ENCODE measurements at places on chromosomes 3 and 15.

- no peak for DNase-seq
Observed at GRCh38 chr3:129575233-129575996, 31.1 kb downstream of the PLXND1 start.

DNA sequence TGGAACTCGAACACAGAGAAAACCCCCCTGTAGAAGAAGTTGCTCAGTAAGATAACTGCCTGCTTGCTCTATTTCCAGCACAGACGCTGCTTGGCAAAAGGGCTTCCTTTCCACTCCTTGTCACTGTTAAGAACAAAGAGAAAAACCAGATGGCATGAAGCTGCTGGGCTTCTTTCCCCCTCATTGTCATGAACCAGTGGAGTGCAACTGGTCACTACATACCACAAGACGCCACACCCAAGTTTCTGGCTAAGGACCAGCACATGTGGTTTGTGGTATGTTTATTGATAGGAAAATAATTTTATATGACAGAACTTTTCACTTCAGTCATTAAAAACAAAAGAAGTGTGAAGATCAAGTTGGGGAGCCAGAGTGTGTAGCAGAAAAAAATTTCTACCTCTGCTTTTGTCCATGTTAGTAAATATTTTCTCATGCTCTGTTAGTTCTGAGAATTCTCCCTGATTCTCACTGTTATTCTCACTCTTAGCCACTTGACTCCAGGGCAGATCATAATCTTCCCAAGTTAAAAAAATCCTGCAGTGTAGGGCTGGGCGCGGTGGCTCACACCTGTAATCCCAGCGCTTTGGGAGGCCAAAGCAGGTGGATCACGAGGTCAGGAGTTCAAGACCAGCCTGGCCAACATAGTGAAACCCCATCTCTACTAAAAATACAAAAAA, 37.9 kb downstream of the CLK3 start:
- no peak for DNase-seq

- no peak for DNase-seq
Observed at GRCh38 chr3:100333970-100334487, 528 bp upstream of the NIT2 start.

DNA sequence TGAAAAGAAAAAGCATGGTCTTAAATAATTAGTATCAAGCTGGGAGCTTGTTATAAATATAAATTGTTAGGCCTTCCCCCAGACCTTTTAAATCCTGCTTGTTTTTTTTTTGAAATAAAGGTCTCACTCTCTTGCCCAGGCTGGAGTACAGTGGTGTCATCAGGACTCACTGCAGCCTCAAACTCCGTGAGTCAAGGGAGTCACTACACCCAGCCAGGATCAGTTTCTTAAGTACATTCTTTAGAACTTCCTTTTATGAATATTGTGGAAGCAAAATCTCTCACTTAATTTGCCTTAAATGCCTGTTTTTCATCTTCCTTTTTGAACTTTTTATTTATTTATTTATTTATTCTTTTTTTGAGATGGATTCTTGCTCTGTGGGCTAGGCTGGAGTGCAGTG, 20.8 kb upstream of the DENND4A start:
- DNase-seq: no peak

DNA sequence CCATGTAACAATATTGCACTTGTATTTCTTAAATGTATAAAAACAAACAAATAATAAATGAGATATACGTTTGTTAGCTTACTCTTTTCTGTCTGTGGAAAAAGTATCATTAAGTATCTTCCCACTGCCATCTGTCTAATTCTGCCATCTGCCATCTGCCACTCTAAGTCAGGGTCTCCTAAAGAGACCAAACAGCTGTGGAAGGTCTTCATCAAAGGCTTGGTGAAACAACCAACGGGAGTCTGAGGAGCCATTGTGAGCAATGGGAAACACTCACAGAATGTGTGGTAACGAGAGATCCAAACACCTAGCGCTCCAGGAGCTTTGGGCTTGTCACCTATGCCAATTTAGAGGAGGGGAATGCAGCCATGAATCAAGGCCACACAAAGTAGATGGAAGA, 28.7 kb upstream of the PFN2 start:
- DNase-seq: no peak

GRCh38 chr15:90471769-90472168, 58.0 kb upstream of the CRTC3 start:
- DNase-seq: no peak

DNA sequence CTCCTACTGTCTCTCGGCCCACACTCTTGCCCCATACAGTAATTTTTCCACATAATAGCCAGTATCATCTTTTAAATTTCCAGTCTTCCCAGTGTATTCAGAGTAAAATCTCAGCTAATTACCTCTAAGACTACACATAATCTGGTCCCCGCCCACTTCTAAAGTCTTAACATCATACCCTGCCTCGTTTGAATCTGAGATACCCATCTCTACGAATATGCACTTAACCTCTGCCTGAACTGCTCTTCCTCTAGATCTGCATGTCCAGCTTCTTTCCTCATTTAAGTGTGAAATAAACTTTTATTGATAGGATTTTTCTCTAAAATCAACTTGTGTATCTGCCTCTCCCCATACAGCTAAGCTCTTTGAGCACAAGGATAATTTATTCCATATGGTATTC, 34.6 kb downstream of the COPS2 start:
- no peak for DNase-seq
